Stimulated activated CD8-positive, alpha-beta memory T cell treated with anti-CD3 and anti-CD28 coated beads, Interleukin-4, amount 100 ng/mL, for 48 hours (primary cell): ENCODE measurements at places on chromosomes 5 and 9.

DNA sequence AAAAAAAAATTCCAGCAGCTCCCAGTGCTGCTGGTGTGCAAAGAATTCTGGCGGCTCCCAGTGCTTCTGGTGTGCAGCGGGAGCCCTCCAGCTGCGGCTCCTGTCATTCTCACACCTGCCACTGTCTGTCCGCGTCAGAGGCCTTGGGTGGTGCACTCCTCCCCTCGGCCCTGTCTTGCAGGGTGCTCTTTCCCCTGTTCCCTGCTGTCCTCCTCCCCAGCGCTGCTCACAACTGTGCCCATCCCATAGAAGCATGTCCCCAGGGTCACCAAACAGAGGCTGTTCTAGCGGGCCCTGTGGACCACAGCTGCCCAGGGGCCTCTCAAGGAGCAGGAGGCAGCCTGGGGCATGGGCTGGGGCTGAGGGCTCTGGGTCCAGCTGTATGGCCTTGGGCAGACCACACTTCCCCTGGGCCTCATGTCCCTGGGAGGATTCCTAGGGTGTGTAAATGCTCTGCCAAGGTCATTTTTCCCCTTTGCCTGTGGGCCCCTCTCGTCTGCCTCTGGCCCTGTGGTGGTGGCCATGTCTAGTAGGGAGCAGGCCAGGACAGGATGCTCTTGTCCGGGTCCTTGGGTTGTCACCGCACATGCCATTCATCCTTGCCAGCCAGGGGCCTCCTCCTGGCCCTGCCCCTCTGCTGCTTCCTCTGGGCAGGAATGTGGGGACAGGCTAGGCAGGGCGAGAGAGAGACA is 68.2 kb downstream of the PHF2 start:
- no peak for DNase-seq

- DNase-seq, result no peak
These were observed 4.3 kb upstream of the IL13 start for GRCh38 chr5:132653716-132654115.

- no peak for DNase-seq
These were observed 5.2 kb upstream of the BARX1 start for GRCh38 chr9:93960221-93960970.

GRCh38 chr5:14914623-14915260 is 43.2 kb upstream of the ANKH start:
- no peak for DNase-seq

GRCh38 chr5:159091596-159092331 is 8.0 kb downstream of the EBF1 start:
- DNase-seq, result no peak

- peak; percentile 42 for DNase-seq
These were observed 381.8 kb downstream of the ADGRV1 start for GRCh38 chr5:90940227-90940995.

DNA sequence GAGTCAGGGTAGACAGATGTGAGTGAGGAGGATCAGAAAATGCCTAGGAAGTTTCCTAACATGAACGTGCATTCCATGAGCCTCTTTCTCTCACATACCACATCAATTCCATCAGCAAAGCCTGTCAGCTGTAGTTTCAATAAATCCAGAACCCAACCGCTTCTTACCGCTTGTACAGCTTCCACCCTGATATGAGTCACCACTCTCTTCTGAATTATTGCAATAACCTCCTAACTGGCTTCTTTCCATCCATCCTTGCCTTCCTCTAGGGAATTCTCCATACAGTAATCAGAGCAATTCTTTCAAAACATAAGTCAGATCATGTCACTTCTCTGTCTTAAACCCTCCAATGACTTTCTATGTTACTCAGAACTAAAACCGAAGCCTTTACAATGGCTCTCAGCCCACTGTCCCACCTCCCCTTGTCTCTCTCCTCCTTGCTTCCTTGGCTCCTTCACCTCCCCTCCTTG is 8.1 kb upstream of the RAD23B start:
- no peak for DNase-seq

DNA sequence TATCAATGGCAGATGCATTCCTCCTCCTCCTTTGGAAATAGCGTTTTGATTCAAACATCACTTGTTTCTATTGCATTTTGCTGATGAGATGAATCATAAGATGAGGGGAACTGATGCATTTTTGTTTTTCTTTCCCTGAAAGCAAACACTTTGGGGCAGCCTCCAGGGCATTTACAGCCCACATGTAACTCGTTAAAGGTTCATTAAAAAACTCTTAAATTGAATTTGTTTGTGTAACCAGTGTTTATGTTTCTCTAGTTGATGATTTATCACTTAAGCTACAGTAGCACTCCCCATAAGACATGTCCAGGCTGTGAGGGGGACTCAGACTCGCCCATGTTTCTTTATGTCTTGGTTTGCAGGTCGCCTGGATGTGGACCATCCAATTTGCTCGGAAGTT is 246.1 kb upstream of the ANKH start:
- DNase-seq, result no peak
